ENCODE measurements at places on chromosomes 16 and 17.

GRCh38 chr16:28297784-28298510 is 5.6 kb downstream of the SBK1 start:
- no peak for DNase-seq

- no peak for DNase-seq
Observed at GRCh38 chr16:85525420-85526184, 87.5 kb upstream of the GSE1 start.

GRCh38 chr17:77864234-77865111 is 94.0 kb upstream of the TNRC6C start:
- no peak for DNase-seq

DNA sequence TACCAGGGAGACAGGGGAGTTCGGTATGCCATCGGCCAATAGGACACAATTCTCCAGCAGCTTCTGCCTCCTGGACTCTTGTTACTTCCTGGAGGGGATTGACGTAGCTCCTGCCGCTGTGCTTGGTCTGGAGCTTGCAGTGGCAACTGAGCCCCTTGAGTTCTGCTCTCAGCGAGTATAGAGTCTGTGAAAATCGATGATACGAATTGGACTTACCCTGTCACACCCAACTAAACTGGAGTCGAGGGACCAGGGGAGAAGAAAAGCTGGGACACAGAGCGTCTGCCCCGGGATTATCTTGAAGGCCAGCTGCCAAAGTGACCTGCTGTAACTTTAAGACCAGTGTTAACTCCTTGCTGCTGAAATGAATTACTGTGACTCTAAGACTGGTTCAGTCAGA is 22.2 kb downstream of the SEC14L1 start:
- no peak for DNase-seq

GRCh38 chr16:19094542-19095365 is 19.0 kb upstream of the ITPRIPL2 start:
- DNase-seq: no peak

DNA sequence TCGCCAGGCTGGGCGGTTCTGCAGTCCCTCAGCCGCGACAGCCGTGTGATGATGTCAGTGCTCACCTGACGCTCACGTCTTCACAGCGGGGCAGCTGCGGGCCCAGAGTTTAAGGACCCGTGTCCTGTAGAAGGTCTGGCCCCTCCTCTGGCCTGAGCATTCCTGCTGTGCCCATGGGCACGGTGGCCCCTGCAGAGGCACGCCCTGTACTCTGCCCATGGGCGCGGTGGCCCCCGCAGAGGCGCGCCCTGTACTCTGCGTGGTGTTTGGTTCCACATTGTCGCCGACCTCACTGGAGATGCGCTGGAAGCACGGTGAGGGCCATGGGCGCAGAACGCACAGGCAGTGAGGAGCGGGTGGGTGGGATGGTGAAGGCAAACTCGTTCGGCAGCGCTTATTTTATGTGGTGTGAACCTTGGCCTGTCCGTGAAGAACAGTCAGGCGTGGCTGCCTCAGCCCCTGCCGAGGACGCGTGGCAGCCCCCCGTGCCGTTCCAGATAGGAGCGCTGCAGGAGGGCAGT is 122.0 kb downstream of the BANP start:
- DNase-seq: no peak

DNA sequence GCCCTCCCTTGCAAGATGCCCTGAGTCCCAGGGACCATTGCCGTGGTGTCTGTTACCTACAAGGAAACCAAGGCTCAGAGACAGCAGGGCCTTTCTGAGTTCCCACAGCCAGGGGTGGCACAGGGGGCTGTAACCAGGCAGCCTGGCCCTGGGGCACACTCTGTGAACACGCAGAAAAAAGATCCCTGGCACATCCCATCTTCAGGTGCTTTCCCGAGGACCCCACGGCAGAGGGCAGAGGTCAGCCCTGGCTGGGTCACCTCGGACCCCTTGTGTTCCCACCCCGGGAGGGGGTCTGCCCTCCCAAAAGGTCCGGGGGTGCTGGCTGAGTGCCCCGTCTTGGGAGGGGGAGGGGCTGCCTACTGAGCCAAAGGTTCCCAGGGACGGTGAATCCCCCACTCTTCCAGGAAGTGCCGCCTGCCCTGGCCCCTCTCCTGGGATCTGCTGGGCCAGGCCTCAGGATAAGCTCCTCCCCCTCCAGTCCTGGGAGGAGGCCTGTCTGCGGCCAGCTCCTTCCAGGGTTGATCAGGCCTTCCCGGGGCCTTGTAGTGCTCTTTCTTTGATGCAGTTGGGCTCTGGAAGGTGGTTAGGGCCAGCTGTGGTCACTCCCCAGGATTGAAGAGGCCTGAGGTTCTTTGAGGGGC is 8.1 kb downstream of the GLIS2 start:
- no peak for DNase-seq

GRCh38 chr17:51425773-51426172 is 165.4 kb downstream of the UTP18 start:
- no peak for DNase-seq

GRCh38 chr17:77887110-77887463 is 71.4 kb upstream of the TNRC6C start:
- no peak for DNase-seq

- no peak for DNase-seq
Observed at GRCh38 chr17:21185061-21185460, 28.9 kb downstream of the TMEM11 start.

- no peak for DNase-seq
Observed at GRCh38 chr16:64011650-64012049, 1110.2 kb downstream of the CDH11 start.

DNA sequence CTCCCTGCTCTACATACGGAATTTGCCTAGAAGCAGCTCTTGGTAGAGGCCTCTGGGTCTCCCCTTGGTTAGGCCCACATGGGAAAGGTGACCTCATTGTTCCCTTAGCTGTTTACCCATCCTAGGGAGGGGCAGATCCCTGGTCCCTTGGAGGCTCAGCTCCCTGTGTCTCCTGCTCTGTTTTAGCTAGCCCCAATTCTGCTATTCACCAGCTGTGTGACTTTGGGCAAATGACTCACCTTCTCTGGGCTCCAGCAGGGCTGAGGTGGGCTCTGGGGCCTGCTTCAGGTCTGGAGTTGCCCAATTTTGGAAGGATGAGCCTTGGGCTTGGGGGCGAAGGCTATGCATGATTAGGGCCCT is 3.9 kb downstream of the ABCC3 start:
- no peak for DNase-seq

- DNase-seq: no peak
Observed at GRCh38 chr17:27848931-27849330, 44.2 kb downstream of the LYRM9 start.

- peak; percentile 74 for DNase-seq
Observed at GRCh38 chr17:75876190-75876937, 2.0 kb downstream of the TRIM47 start.

GRCh38 chr17:8742274-8742673 is 2.4 kb downstream of the CCDC42 start:
- DNase-seq: no peak

DNA sequence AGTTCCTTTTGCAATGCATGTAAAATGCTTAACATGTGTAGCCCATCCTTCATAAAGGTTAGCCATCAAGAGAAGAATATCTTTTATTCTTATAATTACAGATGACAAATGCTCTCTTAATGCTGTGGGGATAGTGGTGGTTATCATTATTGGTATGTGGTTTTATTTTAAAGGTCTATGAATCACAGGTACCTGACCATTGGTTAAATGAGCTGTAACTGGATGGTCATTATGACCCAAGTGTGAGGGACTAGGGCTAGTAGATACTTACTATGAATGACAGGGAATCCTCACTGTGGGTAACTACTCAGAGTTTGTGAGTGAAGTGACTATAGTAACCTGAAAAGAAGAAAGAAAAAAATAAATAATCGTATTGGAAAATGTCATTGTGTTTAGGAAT is 78.8 kb downstream of the CDRT15 start:
- DNase-seq: no peak

- no peak for DNase-seq
Observed at GRCh38 chr16:89175280-89176146, 4.0 kb downstream of the CDH15 start.

GRCh38 chr17:40345161-40345993 is 19.2 kb downstream of the GJD3 start:
- peak; percentile 55 for DNase-seq

- DNase-seq: no peak
Observed at GRCh38 chr17:17382065-17382459, 78.9 kb downstream of the NT5M start.

DNA sequence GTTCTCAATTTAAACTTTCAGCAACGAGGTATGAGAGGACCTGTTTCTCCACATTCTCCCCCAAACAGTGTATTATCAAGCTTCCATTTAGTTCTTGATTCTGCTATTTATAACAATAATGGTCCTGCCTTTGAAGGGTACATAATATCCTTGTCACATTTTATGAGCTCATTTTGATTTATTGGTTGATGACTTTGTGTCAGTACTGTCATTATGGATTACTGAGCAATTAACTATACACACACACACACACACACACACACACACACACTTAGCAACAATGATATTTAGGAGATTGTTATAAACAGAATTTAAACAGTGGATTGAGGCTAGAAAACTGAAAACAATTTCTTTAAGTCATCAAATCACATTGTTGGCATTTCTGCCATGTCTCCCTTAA is 7.0 kb downstream of the TMIGD1 start:
- no peak for DNase-seq

DNA sequence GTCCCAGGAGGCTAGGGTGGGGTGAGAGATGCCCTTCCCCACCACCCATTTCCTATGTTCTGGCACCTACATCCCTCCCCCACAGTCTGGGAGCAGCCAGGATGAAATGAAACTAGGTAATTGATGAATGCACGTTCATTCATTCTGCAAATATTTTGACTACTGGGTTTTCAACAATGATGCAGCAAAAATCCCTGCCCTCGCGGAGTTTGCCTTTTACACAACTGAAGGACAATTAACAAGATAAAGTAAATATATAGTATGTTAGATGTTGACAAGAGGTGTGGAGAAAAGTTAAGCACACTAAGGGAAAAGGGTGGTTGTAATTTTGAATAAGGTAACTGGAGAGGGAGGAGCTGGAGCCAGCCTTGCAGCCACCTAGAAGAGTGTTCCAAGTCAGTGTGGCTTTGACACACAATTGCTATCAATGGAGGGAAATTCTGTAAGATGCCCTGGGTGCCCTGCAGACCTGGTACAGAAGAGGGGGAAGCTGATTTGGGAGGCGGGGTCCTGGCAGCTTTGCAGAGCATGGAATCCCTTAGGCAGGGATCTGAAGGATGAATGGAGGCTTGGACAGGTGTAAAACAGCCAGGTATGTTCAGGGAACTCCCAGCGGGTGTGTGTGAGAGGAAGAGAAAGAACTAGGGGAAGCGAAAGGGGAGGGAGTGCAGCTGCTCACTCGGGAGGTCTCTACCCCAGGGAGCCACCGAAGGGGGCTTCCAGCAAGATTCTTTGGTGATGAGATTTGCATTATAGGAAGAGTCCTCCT is 2.5 kb downstream of the TMEM92 start:
- DNase-seq: no peak

- no peak for DNase-seq
Observed at GRCh38 chr16:11074131-11074530, 129.8 kb downstream of the CLEC16A start.

GRCh38 chr16:89167425-89167941 is 4.1 kb upstream of the CDH15 start:
- DNase-seq: peak; percentile 95

DNA sequence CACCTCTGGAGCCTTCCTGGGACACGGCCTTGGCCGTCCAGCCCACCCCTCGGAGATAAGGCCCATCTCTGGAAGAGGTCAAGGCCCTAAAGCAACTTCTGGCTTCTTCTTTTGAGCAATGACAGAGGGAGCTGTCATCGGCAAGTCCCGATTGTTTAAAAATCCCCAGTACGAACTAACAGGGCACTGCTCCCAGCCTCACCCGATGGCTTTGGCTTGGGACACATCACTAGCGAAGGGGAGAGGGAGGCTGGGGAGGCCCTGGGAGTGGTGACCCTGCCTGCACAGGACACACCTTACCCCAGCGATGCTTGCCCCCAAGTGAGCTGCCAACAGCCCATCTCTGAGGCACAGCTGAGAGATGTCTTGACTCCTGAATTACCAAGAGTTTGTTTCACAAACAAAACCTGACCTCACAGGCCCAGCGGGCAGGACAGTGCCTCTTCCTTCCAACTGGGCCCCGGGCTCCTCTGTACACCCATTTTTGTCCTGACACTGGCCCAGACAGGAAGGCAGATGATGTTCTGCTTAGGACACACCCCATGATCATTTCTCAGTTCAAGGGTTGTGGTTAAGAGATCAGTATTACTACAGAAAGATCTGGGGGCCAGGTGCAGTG is 4.8 kb downstream of the SYNGR2 start:
- DNase-seq: peak; percentile 43

GRCh38 chr17:21313320-21313719 is 28.8 kb downstream of the MAP2K3 start:
- no peak for DNase-seq

DNA sequence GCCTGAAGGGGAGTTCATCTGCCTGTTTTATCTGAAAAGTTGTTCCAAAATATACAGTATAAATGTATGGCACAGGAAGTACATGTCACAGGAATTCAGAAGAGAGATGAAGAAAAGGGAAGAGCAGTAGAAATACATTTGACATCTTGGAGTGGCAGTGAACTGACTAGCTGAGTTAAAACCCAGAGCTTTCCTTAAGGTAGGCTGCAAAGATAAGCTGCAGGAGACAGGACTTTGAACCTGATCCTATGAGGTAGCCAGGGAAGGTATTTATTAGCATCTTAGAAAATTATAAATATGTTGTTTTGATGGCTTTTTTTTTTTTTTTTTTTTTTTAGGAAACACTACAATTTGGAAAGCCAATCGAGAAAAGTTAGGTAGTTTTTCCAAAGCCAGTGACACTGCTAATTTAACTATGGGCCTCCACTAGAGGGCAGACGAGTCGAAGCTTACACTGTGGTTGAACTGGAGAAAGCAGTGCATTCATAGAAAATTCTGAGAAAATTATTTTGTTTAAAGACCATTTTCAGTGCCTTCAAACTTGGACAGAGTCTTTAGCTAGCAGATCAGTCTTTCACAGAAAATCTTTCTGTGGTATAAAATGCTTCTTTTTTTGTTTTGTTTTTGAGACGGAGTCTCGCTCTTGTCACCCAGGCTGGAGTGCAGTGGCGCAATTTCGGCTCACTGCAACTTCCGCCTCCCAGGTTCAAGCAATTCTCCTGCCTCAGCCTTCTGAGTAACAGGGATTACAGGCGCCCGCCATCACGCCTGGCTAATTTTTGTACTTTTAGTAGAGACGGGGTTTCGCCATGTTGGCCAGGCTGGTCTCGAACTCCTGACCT is 122.3 kb downstream of the SSH2 start:
- DNase-seq: peak; percentile 65

- no peak for DNase-seq
Observed at GRCh38 chr17:74761419-74761818, 13.0 kb downstream of the NHERF1 start.

- DNase-seq: no peak
Observed at GRCh38 chr16:5633845-5634440, 536.3 kb upstream of the EEF2KMT start.

DNA sequence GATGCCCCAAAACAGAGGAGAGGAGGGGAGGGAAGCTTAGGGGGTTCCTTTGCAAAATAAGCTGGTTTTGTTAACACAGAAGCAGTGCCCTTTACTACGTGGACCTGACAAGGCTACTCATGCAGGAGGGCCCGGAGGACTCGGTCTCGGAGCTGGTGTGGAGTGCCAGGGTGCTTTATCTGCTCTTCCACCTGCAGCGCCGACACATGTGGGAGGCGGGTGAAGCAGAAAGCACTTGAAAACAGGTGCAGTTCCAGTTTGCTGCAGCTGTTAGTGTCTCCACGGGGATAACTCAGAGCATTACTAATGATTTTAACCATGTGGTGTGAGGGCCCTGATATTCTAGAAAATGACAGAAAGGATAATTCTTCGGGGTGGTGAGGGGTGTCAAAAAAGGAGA is 35.0 kb upstream of the MNT start:
- DNase-seq: no peak

Data from activated T-cell treated with anti-CD3 and anti-CD28 coated beads, Interleukin-2, amount 50 U/mL, for 48 hours (primary cell).